Activated T-helper 1 cell treated with anti-CD3 and anti-CD28 coated beads, Interleukin-12 subunit alpha, Interleukin-12 subunit beta, Interleukin-2, Interleukin-4 antibody, amounts not matched to agents 30 ng/mL and 10 ng/mL and 1 ng/mL, durations not matched to agents 14 hours and 24 hours and 36 hours (primary cell): ENCODE measurements at places on chromosomes 6 and 20.

- no peak for DNase-seq
Measured at GRCh38 chr6:168385858-168386735, 54.9 kb upstream of the SMOC2 start.

DNA sequence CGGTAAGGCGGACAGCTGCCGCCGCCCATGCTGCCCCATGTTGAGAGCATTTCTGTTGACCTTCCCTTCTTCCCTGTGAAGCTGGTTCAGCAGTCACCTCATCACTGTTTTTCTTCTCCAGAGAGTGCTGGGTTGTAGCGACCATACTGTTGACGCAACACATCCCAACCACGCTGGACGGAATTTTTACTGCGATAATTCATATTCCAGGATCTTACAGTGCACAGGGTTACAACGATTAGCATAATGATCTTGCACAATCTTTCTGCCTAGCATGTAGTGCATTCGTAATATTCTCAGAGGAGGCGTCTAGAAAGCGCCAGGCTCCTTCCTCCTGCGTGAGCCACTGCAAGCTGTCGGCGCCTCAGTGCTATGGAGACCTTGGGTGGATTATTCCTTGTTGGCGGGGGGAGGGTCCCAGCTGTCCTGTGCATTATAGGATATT is 137.0 kb downstream of the MTHFD1L start:
- no peak for DNase-seq

DNA sequence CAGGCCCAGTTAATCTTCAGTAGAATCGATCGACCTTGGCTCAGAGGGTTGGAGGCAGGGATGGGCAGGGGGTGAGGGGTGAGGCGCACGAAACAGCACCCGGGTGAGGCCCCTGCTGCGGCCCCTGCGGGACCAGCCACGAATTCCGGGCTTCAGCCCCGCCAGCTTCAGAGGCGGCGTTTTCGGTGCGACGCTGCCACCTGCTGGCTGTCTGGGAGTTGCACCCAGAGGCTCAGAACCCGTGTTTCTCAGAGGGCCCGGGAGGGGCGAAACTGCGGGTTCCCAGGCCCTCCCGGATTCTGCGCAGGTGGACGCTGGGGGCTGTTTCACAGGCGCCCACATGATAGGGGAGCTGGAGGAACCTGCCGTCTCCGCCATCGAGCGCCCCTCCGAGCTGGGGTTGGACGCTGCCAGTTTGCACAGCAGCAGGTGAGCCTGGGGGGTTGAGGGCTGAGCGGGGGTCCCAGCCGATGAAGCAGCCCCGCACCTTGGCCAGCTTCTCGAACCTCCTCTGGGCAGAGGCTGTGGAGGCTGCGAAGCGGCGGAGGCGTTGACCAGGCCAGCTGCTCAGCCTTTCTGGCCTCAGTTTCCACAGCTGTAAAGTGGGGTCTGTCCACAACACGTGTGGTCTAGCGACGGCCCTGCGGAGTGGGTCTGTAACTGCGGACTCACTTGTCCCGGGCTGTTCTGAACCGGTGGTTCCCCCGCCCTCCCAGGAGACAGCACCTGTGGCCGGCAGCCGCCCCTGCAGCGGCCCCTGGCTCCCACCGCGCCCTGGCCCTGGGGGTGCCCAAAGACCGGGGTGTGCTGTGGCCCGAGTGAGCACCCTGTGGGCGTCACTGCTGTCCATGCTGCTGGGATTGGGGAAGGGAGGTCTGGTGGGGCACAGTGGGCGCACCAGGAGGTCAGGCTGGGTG is 2.5 kb upstream of the BHLHE23 start:
- DNase-seq: peak; percentile 71

DNA sequence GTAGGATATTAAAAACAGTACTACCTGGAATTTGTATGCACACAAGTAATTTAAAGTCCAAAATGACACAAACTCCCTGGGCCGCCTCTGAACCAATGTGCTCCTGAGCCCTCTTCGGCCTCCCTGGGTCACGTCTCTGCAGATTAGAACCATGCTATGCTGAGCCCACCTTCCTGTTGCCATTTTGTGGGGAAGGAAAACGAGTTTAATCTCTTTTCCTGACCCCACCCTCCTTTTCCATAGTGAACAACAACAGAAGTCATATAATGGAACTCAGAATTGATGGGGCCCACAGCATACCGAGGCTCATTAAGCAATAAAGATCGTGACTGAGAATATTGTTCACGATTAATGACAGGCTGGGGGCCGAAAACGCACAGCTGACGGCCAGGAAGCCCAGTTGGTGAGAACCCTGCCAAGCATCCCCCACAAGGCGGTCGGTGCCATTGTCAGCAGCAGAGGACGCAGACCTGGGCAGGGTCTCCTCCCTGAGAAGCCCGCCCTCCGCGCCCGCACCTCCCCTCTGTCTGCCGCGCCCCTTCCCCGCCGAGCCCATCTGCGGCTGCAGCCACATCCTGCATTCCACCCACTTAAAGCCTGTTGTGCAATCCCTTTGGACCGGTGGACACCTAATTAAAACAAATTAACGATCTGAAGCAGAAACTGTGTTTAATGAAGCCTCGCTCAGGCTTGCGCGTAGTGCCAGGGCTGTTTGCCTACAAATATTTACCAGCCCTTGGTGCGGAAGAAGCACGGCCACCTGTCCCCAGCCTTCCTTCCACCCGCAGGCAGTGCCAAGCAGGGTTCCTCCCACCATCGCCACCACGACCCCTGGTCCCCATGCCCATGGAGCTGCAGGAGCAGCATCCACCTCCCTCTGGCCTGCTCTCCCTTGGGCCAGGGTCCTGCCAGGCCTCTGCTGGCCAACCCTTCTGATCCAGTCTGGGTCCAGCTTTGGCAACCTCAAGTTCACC is 68.1 kb downstream of the DLL1 start:
- DNase-seq: no peak
